ENCODE measurements at places on chromosomes 11 and 22.
A peak's percentile ranks its signal among the peaks of the same experiment; 100 is the strongest.

GRCh38 chr11:100068116-100068515, 619.0 kb upstream of the ARHGAP42 start:
- no peak for DNase-seq

GRCh38 chr22:38707346-38707745, 1.6 kb downstream of the GTPBP1 start:
- DNase-seq = peak; percentile 61

- DNase-seq = no peak
Observed at GRCh38 chr11:95268391-95268790, 37.4 kb upstream of the SESN3 start.

DNA sequence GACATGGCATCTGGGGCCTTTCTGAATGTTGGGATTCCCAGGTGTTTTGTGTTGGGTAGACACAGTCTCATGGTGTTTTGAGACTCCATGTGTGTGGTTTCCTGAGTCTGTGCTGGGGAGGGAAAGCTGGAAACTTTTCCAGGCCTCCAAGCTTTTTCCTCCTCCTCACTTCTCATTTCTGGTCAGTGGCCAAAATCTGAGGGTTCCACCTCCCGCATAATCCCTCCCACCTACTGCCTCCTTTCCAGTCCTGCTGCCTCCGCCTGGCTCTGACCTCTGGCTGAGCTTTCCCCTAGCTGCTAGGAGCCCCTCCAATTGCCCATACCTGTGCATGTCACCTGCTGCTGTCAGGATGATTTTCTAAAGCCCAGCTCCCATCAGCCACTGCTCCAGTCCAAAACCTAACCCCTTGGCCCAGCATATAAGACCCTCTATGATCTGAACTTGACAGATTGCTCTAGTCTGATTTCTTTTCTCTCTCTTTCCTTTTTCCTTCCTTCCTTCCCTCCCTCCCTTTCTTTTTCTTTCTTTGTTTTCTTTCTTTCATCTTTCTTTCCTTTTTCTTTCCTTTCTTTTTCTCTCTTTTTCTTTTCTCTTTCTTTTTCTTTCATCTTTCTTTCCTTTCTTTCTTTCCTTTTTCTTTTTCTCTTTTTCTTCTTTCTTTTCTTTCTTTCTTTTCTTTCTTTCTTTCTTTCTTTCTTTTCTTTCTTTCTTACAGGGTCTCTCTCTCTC, 51.4 kb upstream of the NECTIN1 start:
- no peak for DNase-seq

DNA sequence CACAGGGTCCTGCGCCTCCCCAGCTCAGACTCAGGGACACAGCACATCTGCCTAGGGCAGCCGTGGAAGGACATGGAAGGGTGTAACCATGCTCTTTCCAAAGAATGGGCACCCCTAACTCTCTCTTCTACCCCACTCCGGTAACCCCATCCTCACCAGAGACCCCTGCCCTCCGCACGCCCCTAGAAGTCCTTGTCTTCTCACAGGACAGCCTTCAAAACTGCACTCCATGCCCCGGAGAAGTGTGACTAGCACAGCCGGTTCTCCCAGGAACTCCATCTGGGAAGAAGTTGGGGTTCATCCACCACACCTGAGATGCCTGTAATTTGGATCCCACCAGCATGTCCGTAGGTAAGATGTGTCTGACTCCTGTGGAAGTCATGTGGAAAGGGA, 25.0 kb downstream of the P2RY2 start:
- DNase-seq = no peak

- no peak for DNase-seq
Observed at GRCh38 chr11:134223121-134223520, 646 bp downstream of the NCAPD3 start.

DNA sequence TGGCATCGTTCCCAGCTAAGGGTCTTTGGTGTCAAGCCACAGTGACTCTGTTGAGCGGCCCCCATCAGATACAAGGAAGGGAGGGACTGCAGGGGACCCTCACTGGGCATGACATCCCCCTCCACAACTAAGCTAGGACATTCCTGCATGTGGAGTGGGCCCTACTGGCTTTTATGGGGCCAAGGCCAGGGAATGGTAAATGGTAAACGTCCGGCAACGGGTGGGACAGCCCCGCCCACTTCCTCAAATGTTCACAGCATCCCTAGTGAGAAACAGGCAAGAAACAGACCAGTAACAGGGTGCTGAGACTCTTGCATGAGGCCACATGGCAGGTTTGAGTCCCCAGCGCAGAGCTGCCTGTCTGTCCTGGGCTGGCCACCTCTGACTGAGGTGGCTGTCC, 4.4 kb downstream of the TMPRSS6 start:
- no peak for DNase-seq

- no peak for DNase-seq
Observed at GRCh38 chr11:19929147-19929546, 216.5 kb downstream of the NAV2 start.

- DNase-seq = no peak
Observed at GRCh38 chr11:15038963-15039362, 34.4 kb upstream of the CALCB start.

DNA sequence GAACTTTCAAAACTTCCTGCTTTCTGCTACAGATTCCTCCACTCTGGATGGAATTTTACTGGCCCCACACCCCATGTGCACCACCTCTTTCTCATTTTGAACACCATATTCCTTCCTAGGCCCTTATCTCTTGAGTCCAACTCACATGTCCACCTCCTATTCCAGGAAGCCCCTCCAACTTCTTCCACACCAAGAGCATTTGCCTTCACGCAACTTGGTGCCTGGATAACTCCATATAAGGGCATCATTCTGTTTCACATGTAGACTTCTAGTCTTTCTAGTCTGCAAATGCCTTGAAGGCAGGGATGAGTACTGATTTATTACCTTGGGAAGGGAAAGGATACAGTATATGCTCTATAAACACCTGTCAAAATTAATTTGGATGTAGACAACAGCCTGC, 17.5 kb downstream of the GAB2 start:
- DNase-seq = no peak

DNA sequence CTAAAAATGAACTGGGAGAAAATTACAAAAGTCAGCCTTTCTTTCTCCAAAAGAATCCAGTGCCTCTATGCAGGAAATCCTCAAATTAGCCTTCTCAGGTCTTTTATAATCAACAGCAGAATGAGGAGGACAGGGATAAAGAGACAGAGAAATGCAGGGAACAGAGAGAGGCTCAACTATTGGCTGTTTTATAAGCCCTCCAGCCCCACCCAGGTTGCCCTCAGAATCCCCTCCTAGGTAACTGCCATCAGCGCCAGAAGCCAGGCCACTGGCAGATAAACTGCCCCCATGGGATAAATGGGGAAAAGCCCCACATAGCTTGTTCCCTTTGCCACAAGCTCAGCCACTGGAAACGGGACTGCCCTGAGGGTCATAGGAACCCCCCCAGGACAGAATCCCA, 10.9 kb upstream of the HMOX1 start:
- DNase-seq = no peak

GRCh38 chr11:2459796-2460531, 15.2 kb downstream of the KCNQ1 start:
- no peak for DNase-seq

- no peak for DNase-seq
Observed at GRCh38 chr11:62402226-62402959, 16.4 kb upstream of the SCGB1A1 start.

DNA sequence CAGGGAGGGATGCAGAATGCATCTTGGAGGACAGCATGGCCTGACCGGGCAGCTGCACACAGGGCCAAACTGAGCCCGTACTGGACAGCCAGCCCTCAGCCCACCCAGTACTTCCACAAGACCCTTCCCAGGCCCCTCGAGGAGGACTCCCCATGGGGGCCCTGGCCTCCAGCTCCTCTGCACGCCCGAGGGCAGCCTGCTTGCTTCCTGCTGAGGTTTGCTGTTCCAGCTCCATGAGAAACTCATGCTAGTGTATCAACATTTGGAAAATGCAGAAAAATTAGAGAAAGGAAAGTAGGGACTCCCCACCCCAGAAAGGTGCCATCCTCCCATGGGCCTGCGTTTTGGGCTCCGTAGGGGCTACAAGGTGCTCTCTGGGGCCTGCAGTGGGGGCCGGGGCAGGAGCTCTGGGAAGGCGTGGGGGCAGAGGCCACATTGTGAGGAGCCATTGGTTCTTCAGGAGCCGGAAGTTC, 21.3 kb upstream of the CCDC188 start:
- DNase-seq = no peak

GRCh38 chr11:2902784-2903671, 17.5 kb upstream of the CDKN1C start:
- DNase-seq = peak; percentile 80

DNA sequence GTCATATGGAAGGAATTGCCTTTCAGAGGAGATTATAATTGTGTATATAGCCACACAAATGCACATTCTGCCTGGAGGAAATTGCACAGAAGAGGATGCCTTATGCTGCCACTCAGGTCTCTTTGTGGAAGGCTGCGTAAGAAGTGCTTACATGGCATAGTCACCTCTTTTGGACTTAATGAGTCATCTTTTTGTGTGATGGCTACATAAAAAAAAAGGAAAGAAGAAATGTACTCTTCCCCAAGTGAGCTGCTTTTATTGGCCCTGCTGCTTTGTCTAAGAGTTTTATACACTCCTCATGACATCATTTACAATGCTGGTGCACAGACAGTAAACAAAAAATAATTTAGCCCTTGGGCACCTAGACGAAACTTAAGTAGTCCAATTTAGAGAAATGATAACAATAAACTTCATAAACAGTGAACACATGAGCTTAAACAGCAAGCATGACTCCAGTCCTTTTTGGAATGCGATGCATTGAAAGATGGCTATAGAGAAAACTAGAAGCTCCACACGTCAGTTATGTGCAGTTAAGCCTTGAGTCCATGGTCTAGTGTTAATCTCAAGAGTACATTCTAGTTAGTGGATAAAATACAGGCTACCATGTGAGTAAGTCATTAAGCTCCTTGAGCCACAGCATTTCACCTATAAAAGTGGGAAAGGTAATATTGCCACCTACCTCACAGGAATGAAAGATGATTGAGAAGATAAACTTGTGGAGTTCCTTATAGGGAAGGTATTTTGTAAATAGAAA, 12.0 kb downstream of the CSTPP1 start:
- DNase-seq = no peak

GRCh38 chr11:22076271-22076930, 116.5 kb upstream of the ANO5 start:
- DNase-seq = peak; percentile 15

GRCh38 chr11:135002236-135002635, 590.2 kb upstream of the B3GAT1 start:
- DNase-seq = no peak

- no peak for DNase-seq
Observed at GRCh38 chr22:42717197-42717928, 3.3 kb downstream of the A4GALT start.

DNA sequence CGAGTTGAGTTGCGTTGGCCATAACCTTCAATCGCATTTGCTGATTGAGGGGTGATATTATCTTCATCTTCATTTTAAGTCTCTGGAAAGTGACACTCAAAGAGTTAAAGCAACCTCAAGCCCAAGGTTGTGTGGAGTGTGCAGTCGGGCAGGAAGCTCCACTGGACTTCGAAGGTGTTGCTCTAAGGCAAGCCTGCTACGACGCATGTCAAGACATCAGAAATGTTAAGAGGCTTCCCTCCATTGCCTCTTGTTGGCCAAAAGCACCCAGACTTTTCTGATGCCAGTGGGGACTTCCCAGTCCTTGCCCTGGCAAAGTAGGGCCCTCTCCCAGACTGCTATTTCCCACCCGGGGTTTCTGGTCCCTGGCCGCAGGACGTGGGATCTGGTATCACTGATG, 23.6 kb upstream of the SCGB1D1 start:
- no peak for DNase-seq

GRCh38 chr11:120613264-120614226, 102.0 kb downstream of the GRIK4 start:
- DNase-seq = no peak

GRCh38 chr11:124518989-124519451, 24.4 kb downstream of the OR8B12 start:
- no peak for DNase-seq

- DNase-seq = no peak
Observed at GRCh38 chr11:5703741-5704536, 14.3 kb downstream of the TRIM22 start.

DNA sequence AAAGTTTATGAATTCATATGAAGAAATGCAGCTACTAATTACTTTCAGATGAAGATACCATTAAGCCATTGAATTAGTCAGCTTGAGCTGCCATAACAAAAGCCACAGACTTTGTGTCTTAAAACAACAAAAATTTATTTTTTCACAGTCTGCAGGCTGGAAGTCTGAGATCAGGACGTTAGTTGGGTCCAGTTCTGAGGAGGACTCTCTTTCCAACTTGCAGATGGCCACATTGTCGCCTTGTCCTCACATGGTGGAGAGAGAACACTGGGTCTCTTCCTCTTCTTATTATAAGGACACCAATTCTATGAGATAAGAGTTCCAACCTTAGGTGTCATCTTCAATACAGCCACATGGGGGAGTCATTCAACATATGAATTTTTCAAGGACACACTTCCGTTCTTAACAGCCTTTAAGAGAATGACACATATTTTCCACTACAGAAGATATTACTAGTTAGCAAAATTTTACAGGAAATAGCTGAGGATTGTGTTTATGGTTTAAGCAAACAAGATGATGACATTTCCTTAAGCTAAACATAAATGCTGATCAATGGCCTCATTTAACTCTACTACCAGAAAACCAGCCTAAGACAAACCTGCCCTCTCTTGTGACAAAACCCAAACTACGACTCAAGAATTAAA, 56.0 kb downstream of the DCUN1D5 start:
- DNase-seq = peak; percentile 15

DNA sequence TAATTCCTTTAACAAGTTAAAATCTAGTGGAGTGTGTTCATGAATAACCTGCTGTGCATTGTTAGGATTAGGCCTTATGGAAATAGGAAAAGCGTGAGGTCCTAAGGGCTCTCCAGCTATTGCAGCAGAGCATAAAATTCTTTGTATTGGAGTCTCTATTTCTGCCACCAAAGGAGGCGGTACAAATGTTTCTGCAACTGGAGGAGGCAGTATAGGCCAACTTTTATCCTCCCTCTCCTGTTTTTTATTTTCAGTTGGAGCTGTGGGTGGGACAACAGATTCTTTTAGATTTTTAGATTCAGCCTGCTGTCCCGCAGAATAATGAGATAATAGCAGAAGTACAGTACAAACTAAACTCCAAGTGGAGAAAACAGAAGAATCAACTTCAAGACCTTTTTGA, 26.2 kb downstream of the OR10A6 start:
- DNase-seq = no peak

GRCh38 chr11:2520736-2521035, 75.9 kb downstream of the KCNQ1 start:
- DNase-seq = no peak

DNA sequence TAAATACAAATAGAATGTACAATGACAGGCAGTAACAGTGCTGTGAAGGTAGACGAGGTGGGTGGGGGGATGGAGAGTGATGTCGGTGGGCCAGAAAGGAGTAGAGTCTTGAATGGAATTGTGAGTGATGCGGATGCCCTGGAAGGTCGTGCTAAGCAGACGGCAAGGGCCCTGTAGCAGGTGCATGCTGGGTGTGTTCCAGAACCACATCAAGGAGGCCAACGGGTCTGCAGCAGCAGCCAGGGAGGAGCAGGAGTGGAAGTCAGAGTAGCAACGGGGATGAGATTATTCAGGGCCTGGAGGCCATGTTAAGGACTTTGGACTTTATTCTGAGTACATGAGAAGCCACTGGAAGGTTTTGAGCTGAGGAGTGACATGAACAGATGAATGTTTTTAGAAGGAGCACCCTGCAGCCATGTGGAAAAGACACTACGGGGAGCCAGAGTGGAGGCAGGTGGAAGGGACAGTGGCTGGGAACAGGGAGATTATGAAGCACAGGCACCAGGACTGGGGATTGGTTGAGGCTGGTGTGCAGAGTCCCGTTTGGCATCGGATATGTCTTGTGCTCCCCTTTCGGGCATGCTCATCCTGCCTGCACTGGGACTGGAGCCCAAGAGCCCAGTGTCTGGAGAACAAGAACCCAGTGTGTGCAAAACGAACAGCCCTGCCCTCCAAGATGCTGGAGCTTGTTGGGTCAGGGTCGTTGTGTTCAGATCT, 74.1 kb downstream of the COMMD9 start:
- DNase-seq = no peak
